ENCODE measurements at places on chromosomes 4 and X. TPM values are rescaled to one million over a fixed set of nuclear protein-coding genes. Genes with fewer than 3 reads are reported as not detected.

Gene CXXC4
- polyA plus RNA-seq: 6.8 TPM

GRCh38 chrX:28659269-28659668 is 72.0 kb downstream of the IL1RAPL1 start:
- no peak for DNase-seq

Gene ZNF732
- polyA plus RNA-seq: not detected

Gene PRDM5
- polyA plus RNA-seq: 0.48 TPM

Gene SMS
- 147 TPM for polyA plus RNA-seq

DNA sequence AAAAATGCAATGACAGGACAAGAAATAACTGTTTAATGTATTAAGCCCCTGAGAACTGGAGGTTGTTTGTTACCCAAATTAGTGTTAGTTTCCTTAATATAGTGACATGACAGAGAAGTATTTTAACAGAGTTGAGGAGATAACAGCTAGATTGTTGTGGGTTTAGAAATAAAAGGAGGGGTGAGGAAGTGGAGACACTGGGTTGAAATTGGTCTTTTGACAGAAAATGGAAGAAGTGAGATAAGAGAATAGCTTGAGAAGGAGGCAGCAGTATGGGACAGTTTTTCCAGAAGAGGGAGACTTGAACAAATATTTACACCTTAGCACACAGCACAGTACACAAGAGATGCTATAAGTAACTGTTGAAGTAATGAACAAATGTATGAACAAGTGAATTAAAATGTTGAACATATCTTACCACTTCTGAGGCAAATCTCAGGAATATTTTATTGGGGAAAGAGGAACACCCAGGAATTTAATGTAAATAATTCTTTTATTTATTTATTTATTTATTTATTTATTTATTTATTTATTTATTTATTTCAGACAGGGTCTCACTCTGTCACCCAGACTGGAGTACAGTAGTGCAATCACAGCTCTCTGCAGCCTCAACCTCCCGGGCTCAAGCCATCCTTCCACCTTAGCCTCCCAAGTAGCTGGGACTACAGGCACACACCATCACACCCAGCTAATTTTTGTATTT is 58.0 kb upstream of the EGFL6 start:
- no peak for DNase-seq

DNA sequence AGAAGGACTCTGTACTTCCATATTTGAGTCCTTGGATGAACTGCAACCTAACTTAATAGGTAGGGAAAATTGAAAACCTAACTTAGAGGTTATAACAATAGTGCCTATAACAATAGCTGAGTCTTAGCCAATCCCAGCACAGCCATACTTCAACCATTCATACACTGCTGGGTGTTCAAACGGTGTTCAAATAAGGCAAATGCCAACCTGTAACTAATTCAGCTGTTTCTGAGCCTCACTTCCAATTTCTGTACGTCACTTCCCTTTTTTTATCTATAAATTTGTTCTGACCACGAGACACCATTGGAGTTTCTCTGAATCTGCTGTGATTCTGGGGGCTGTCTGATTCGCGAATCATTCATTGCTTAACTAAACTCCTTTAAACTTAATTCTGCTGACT is 9.6 kb upstream of the GRSF1 start:
- DNase-seq: no peak

DNA sequence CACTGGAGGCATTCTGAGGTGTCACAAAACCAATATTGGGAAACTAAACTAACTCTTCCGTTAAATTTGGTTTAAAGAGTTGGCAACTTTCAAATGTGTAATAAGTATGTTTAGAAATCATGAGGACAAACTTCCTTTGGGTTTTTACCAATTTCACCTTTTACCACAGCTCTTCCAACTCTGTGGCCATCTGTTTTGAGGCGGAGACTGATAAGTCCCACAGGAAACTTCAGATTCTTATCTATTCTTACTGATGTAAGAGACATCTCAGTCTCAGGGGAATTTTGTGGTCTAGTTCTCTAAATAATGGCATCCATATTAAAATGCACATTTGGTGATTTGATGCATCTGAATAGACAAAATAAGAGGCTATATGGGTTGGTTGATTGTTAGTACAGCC is 229.2 kb upstream of the AFF2 start:
- no peak for DNase-seq

Gene IBSP
- polyA plus RNA-seq: not detected

Gene UCHL1
- 2,034 TPM for polyA plus RNA-seq

Gene HMX1
- polyA plus RNA-seq: not detected

- no peak for DNase-seq
Observed at GRCh38 chr4:181952478-181952877, 290.7 kb upstream of the TENM3 start.

Gene PF4V1
- not detected for polyA plus RNA-seq

GRCh38 chr4:89268679-89269078 is 38.9 kb downstream of the GPRIN3 start:
- no peak for DNase-seq

DNA sequence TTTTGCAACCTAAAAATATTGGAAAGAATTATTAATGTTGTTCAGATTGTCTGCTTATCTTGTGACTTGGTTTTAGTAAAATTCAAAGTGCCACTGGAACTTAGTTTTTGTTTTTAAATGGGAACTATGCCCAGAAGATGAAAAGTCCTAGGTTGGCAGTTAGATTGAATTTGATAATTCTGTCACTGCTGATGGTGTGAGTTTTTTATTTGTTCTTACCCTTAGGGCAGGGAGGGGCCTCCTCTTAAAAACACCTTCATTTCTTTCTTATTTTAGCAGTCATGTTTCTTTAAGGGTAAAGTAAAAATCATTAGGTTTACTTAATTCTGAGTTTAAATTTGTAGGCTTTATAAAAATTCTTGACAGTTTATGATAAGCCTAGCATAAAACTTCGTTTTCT is 80.6 kb downstream of the AFF1 start:
- no peak for DNase-seq

DNA sequence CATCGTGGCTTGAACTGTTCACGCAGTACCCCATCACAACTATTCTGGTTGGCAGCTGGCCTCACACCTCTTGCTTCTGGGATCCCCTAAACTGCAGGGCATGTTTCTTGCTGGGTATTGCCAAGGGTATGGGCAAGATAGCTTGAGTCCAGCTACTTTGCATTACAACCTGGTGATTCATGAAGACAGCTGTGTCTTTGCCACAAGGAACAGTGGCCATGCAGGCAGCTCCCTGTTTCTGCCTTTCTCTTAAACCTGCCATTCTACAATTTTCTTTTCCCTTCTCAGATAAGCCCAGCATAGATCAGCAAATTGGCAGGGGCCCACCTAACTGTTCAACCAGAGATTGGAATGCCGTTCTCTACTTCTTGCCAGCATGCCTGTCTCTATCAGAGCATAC is 42.8 kb downstream of the TENM3 start:
- no peak for DNase-seq

- no peak for DNase-seq
Observed at GRCh38 chrX:155896512-155896911, 15.4 kb downstream of the VAMP7 start.

Gene TGIF2LX
- polyA plus RNA-seq: not detected

Gene THOC2
- 18.1 TPM for polyA plus RNA-seq

DNA sequence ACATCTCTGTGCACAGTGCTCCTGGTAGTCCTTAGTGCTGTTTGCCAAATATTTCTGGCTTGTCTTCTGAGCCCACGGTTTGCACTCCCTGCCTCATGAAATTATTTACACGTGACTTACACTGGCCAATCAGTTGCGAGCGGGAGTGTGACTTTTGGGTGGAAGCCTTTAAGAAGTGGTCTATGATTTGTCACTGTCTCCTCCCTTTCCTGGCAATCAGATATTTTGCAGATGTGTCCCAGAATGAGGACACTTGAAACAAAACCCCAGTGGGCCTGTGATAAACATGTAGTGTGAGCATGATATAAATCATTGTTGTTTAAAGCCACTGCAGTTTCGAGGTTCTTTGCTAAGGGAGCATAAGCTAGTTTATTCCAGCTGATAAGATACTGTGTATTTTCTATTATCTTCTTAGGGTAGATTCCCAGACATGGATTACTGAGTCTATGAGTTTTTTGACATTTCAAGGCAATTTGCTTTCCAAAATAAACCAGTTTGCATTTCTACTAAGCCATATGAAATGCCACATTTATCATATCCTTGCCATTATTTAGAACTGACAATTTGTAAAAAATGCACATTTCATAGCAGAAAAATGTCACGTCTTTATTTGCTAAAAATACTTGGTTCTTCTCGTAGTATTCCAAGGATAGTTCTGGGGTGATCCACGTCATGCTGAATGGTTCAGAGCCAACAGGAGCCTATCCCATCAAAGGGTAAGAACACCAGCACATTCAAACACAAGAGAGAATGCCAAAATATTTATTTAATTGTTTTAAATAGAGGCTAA is 12.0 kb downstream of the BST1 start:
- DNase-seq: no peak

Gene FABP2
- polyA plus RNA-seq: not detected

DNA sequence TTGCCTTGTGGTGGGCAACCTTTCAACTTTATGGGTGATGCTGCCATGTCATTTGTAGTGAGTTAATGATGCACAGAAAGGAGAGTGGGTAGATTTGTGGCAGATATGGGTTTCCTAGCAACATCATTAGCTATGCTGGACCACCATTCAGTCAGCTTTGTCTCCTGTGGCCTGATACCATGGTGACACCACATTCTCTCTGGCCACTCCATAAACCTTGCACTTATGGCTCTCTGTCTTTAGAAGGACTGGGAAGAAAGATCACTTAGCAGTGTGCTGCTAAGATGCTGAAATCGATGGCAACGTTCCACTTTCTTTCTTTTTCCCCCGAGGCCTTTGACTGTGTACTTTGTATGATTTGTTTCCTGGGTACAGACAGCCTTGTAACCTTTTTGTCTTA is 95.0 kb upstream of the SOX3 start:
- peak; percentile 3 for DNase-seq

GRCh38 chr4:163622379-163623035 is 128.0 kb downstream of the TMA16 start:
- DNase-seq: no peak

GRCh38 chr4:108900018-108900580 is 137.2 kb upstream of the ETNPPL start:
- peak; percentile 25 for DNase-seq

GRCh38 chr4:149441338-149441737 is 374.3 kb downstream of the IQCM start:
- no peak for DNase-seq

DNA sequence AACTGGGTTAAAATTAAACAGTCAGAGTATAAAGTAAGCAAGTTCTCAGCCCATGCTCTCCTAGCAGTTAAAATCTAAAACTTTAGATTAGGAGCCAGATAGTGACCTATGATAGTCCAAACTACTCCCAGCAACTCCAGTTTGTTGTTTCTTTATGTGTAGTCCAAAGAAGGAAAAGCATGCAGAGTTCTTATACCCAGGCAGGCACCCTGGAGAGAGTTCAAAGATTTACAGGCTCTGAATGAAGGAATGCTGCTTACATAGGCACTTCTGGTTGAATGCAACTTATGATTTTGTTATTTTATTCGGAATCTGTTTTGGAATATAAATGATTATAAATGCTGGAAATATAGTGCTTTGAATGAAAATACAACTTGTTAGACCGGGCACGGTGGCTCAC is 67.2 kb downstream of the GPAT3 start:
- DNase-seq: no peak

DNA sequence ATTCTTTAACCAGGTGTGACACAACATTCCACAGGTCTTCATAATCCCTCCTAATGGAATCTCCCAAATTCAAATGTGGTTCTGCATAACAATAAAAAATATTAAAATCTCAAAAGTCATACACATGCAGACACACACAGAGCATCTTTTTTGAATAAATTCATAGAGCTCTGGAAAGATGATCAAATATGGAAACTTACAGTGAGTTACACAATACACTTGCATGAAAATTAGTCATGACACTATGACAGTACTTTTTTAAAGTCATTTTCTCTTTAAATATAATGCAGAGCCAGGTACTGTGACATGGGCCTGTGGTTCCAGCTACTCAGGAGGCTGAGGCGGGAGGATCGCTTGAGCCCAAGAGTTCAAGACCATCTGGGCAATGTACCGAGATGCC is 38.9 kb downstream of the DDX60L start:
- DNase-seq: no peak

DNA sequence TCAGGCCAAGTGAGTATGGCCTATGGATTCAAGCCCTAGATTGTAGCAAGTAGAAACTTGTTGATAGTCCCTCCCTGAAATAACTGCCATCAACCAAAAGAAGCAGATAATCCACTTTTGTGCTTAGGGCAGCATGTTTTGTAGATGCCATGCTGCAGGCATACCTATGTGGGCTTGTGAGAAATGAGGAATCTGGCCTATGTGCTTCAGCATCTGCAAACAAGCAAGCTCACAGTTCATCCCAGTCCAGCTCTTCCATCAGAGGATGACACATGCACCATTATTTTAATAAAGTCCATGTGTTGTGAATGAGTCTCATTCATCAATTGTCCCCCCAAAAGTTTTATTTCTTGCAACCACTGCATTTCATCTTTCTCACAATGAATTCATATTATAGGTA is 421.9 kb upstream of the DIPK2B start:
- no peak for DNase-seq

DNA sequence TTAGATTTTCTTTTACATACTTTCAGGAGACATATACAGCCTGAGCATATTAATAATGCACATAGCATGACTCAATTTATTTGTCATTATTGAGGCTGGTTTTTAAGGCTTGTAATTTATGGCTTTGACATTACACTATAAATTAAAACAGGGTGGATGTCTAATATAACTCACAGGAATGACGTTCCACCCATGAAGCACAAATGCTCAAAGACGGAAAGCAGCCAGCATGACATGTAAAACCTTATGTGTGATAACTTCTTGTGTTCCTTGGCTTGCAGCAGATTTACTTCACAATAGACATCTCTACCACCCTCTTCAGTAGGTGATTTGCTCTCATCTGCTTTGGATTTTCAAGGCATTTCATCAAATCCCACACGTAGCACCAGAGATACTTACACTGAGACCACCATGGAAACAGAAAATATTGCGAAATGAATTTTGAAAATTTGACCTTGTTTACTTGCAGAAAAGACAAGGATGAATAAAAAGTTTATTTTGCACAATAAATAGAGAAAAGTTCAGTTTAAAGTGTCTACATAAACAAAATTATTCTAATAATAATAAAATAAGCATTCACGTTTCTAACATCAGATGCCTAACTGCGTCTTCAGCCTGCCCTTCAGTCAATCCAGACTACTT is 64.7 kb upstream of the BTC start:
- DNase-seq: no peak

Gene PLK4
- polyA plus RNA-seq: 2.5 TPM

GRCh38 chrX:130997314-130997713 is 60.8 kb upstream of the ARHGAP36 start:
- DNase-seq: no peak

GRCh38 chrX:154654372-154654771 is 993 bp upstream of the CTAG2 start:
- no peak for DNase-seq
